Suppressor macrophage (primary cell): ENCODE measurements at places on chromosomes 11 and 22.

GRCh38 chr11:113829751-113830150 is 45.6 kb downstream of the USP28 start:
- DNase-seq = no peak

- DNase-seq = no peak
These were observed 4.7 kb downstream of the EHF start for GRCh38 chr11:34625576-34625975.

DNA sequence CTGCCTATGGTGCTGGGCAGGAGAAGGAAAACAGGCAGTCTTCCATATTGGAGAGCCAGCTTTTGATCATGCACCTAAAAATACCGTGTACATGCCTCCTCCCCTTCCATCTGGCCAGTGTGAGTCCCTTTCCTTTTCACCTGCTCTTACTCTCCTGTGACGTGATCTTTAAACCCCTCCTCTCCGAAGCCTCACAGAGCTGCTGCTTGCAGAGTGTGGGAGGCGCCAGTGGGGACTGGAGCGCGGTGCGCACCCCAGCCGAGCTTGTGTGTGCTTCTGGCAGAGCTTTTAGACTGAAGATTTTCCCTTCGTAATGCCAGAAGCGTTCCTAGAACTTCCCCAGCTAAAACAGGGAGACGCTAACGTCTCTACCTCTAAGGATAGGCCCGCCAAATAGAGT is 29.8 kb downstream of the MUC6 start:
- no peak for DNase-seq

DNA sequence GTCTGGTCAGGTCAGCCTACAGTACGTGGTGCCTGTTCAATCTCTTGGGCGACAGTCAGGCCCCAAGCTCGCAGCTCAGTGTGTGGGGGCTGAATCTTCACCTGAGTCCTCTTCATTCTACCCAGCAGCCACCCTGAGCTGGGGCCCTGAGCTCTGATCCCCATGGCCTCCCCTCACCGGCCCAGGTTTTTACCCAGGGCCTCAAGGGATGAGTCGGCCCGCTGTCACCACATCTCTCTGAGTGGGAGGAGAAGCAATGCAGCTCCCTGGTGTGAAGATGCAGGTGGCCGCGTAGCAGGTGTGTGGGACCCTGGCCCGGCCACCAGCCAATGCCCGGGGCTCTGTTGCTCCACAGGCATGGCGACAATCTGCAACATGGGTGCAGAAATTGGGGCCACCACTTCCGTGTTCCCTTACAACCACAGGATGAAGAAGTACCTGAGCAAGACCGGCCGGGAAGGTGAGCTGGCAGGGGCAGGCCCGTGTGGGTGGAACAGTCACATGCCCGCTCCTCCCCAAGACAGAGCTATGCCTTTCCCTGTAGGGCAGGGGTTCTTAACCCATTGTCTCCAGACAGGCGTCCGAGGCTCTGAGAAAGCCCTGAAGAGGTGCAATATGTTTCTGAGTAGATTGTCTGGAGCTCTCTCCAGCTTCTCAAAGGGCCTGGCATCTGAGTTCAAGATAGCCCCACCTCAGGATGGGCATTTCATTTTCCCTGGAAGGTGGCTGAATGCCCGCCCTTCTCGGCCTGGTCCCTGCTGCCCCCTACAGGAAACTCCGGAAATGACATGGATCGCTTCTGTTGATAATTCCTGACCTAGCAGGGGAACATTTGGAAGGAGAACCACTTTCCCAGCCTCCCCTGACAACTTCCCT is 26.9 kb downstream of the POLR3H start:
- DNase-seq = peak; percentile 73

- DNase-seq = no peak
These were observed 4.9 kb upstream of the SMIM35 start for GRCh38 chr11:118091690-118092089.

GRCh38 chr22:36958366-36958765 is 44.9 kb downstream of the CSF2RB start:
- DNase-seq = no peak

DNA sequence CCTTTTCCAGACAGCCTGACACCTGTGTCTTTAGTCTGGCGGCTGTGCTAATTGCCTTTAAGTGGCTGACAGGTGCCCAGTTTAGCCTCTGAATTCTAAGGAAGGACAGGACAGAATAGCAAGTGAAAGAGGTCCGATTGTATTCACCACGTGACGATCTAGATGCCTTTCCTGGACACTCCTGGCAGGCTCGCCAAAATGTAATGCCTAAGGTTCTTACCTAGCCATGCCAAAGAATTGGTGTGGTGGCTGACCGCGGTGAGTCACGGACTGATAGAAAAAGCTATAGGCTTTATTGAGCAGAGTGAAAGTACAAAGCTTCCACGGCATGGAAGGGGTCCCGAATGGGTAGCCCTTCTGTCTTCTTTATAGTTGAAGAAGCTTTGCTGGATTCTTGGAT is 26.7 kb downstream of the ANKRD42 start:
- no peak for DNase-seq

- DNase-seq = no peak
These were observed 52.2 kb downstream of the DNAJC24 start for GRCh38 chr11:31421820-31422219.

- DNase-seq = no peak
These were observed 152.0 kb upstream of the TBCEL start for GRCh38 chr11:120871924-120872323.

GRCh38 chr22:46860562-46860961 is 98.1 kb downstream of the TBC1D22A start:
- DNase-seq = no peak

GRCh38 chr11:28879869-28880268 is 771.7 kb downstream of the METTL15 start:
- DNase-seq = no peak

GRCh38 chr11:130771708-130772107 is 144.6 kb downstream of the SNX19 start:
- DNase-seq = no peak

- no peak for DNase-seq
These were observed 16.5 kb upstream of the ETS1 start for GRCh38 chr11:128603752-128604414.

GRCh38 chr11:44399968-44400367 is 90.0 kb upstream of the ALX4 start:
- no peak for DNase-seq

GRCh38 chr11:11502263-11502861 is 119.4 kb downstream of the GALNT18 start:
- DNase-seq = no peak

DNA sequence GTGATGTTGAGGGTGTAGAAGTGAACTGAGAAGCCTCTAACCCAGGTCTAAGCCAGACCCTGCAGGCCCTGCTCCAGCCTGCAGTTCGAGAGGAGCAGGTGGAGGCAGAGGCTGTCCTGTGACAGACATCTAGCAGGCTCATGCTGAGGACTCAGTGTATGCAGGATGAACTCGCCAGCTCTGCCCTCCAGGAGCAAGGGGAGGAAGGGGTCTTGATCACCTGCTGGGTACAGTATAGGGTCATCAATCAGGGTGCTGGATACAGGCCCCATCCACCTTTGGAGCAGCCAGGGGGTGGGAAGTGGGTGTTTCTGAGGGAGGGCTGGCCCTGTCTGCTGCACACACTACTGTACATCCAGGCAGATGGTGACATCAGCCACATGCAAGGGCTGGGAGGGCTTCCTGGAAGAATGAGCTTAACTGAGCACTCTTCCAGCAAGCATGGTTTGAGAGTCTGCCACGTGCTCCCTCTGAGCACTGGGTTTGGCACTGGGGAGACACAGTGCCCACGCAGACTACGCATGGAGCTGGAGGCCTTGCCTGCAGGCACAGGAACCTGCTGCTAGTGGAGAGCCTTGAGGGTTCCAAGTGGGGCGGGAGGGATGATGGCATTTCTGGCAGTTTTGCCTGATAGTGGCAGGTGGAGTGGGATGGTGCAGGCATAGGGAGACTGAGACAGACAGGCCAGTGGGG is 9.2 kb downstream of the MAPK8IP1 start:
- DNase-seq = no peak

DNA sequence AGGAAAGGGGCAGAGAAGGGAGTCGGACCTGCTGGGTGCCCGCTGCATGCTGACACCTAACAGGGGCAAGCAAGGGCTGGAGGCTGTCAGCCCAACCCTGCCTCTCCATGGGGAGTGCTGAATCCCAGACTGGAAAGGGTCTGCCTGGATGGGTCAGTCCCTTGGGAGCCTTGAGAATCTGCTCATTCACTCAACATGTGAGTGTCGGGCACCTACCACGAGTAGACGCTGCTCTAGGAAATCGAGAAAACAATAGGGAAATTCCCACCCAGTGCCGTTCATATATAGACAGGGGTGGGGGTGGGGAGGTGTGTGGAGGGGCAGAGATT is 4.4 kb upstream of the CTSD start:
- DNase-seq = no peak

GRCh38 chr11:36313750-36314433 is 17.8 kb downstream of the PRR5L start:
- DNase-seq = no peak

DNA sequence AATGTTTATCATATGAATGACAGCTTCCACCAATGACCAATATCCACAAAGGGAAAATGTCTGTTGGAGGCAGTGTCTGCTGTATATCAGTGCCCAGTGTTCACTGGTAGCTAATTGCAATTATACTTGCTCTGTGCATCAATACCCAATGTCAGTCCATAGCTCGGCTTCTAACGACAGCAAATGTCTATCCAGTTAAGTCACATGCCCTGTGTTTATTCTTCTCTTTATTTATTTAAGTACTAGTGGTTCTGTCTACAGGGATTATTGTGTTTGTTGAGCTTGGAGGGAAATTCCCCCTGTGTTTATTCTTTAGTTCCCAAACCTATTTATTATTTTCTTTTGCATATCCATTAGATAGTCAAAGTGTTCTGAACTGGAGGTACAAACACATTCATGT is 18.6 kb downstream of the TSKU start:
- no peak for DNase-seq

- DNase-seq = peak; percentile 63
These were observed 4.3 kb downstream of the IGSF22 start for GRCh38 chr11:18721561-18722292.

- DNase-seq = no peak
These were observed 18.3 kb downstream of the KMT5B start for GRCh38 chr11:68194675-68195294.

GRCh38 chr11:68928136-68928880 is 24.6 kb downstream of the IGHMBP2 start:
- DNase-seq = peak; percentile 76

DNA sequence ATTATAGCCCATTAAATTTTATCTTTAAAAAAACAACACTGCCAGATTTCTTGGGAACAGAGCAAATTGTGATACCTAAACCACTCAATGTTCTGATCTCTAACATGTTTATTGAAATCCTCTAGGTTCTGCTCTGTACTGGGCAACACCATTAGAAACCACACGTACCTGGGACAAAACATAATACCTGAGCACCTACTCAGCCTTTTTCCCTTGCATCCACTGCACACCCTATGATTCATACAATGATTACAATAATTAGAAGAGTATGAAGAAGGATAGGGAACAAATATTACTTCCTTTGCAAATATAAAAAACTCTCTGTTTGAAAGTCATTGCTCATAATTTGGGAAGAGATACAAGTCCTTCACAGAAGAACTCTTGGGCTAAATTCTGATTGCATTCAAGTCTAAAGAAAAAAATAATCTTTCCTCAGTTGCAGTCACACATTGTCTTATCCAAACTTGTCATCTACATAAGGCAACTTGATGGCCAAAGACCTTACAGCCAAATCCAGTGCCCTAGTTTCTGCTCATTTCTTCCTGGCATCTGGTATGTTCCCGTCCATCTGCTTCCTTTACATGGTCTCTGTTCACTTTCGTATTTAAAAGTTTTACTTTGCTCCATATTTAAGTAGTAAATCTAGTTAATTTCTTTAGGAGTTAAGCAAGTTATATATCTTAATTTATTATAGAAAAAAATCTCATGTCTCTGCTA is 407.4 kb downstream of the LRRC4C start:
- DNase-seq = no peak

GRCh38 chr22:20550851-20551744 is 43.7 kb downstream of the MED15 start:
- DNase-seq = peak; percentile 60

DNA sequence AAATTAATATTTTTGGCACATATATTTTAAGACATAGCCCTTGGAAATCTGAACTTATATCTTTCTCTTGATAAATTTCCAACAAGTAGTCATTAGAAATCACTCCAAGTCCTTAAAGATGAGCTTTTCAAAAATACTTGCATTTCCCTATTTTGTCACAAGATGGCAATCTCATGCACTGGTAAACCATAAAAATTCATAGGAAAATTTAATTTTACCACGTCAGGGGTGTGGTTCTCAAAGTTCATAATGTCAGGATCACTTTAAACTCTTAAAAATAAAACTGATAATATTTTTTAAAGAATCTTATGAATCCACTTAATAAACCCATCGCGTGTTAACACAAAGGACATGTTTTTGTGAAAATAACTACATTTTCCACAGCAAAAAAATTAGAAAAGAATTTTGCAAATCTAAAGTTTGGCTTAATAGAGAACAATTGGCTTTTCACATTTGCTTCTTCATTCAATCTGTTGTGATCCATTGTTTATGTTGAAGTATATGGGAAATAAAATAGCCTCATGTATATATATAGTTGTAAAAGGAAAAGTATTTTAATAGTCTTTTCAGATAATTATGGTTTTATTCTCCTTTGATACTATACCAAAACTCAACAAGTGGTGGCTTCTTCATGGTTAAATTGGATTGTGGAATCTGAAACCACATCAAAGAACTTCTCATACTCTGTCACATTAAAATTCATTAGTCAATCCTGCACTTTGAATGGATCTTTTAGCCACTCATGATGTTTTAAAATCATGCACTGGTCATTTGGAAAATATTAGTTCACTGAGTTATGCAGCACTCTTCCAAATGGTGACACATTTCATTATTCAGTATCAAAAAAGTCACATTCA is 169.1 kb downstream of the CADM1 start:
- DNase-seq = peak; percentile 30

- DNase-seq = no peak
These were observed 28.5 kb upstream of the SMIM38 start for GRCh38 chr11:69127081-69127850.

DNA sequence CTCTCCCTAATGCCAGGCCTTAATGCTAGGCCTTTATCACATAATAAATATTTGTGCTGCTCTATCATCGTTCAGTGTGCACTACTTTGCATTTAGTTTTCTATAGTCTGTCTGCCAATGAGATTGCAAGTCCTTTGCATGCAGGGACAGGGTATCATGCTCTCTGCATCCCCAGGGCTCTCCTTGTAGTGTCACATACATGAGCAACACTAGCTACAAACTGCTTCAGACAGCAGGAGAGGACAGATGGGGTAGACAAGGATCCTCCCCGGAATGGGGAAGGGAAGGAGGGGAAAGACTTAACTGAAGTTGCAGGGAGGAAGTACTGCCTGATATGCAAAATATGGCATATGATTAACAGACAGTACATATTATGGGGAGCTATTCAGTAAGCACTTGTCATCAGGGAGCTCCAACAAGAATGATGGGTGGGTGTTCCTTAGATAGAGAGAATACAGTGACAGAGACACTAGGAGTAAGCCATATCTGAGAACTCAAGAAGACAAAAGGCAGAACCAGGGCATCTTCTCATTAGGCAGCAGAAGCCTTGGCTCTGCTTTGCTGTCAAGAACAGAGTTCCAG is 42.8 kb downstream of the ZNF202 start:
- peak; percentile 20 for DNase-seq
